Kidney epithelial cell (primary cell): ENCODE measurements at places on chromosomes 6 and 20. TPM values are rescaled to one million over a fixed set of nuclear protein-coding genes. Genes with fewer than 3 reads are reported as not detected.

DUSP15 gene
- 4.1 and 4.5 TPM in 2 replicates for total RNA-seq

RNF144B gene
- 13.2 and 15.5 TPM in 2 replicates for total RNA-seq

BMP7 gene
- total RNA-seq, result 21.8 and 30.5 TPM in 2 replicates

GRCh38 chr6:79353226-79353625 lies 118.7 kb upstream of the HMGN3 start:
- DNase-seq, result no peak

SLC22A1 gene
- total RNA-seq, result 0.14 and 1.3 TPM in 2 replicates

GRCh38 chr20:52619101-52619500 lies 353.1 kb upstream of the TSHZ2 start:
- DNase-seq, result no peak

GRCh38 chr6:127518710-127519468 lies at the start of gene MTCL3:
Gene MTCL3, minus strand, starts transcription at chr6:127519335.
- peak; percentile 87 for DNase-seq

HSPA12B gene
- 0.08 and 0.68 TPM in 2 replicates for total RNA-seq

GRCh38 chr6:31821301-31822035 lies 6.1 kb upstream of the HSPA1B start:
- no peak for DNase-seq

DNA sequence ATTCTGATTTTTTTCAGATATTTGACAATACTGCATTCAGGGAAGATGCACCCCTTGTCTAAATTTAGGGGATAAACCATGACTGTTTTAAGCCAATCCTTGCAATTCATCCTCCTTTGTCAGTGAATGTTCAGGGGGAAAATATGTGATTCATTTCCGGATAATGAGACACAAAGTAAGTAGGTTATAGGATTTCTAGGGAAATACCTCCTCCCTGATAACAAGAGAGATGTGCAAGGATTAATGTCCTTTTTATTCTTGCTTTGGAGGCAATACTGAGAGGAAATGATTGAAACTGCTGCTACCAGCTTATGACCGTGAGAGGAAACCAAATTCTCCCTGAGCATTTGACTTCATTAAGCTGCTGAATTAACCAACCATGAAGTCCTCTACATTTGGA lies 161.3 kb upstream of the EYA4 start:
- no peak for DNase-seq

DNA sequence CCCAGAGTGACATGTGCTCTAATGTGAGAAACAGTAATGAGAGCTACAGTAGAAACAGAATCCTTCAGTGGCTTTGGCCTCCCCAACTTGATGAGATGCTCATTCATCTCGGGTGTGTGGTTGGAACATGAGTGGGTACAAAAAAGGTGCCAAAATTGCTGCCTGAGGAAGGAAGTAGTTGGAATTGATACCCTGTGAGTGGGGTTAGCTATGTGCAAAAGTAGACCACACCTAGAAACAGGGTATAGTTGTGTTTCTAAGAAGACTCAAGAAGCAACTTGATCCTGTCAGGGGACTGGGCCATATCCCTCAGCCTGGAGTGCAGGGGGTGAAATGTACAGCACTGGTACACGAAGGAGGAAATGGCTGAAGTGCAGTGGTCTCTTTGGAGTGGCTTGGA lies 206.4 kb upstream of the SUPT3H start:
- DNase-seq, result no peak
